ENCODE measurements at places on chromosomes 6 and 20. TPM values are rescaled to one million over a fixed set of nuclear protein-coding genes. Genes with fewer than 3 reads are reported as not detected.

OR2W1 gene
- total RNA-seq = not detected

PPT2 gene
- 33.8 TPM for total RNA-seq

TFAP2C gene
- total RNA-seq = 23.7 TPM

CLDN20 gene
- not detected for total RNA-seq

PARD6B gene
- 37.5 TPM for total RNA-seq

DNA sequence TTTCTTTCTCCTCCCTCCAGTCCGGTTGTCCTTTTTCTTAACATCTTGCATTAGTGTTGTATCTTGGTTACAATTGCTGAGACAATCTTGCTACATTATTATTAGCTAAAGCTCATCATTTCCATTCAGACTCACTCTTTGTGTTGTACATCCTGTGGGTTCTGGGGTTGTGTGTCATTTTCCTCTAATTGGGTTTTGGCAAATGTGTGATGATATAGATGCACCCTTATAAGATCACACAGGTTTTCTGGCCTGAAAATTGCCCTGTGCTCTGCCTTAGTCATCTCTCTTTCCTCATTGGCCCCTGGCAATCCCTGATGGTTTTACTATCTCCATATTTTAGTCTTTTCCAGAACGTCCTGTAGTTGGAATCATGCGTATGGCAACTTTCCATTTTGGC lies 60.1 kb downstream of the PPP1R14C start:
- H3K4me1 ChIP-seq = peaks cover 6% of the 10 kb centered on the region
- H3K36me3 ChIP-seq = no peaks in the 10 kb centered on the region
- no peak for DNase-seq
- no peak overlapping the region for H3K27ac ChIP-seq

- no peak for DNase-seq
- H3K27ac ChIP-seq = no peak overlapping the region
- H3K4me1 ChIP-seq = peaks cover 23% of the 10 kb centered on the region
Observed at GRCh38 chr6:24898676-24899075, 37.1 kb downstream of the RIPOR2 start.

- no peaks in the 10 kb centered on the region for H3K27me3 ChIP-seq
- peaks cover 11% of the 10 kb centered on the region for H3K36me3 ChIP-seq
- peaks cover 6% of the 10 kb centered on the region for H3K4me1 ChIP-seq
- no peak for DNase-seq
- H3K4me3 ChIP-seq = no peak overlapping the region
- H3K27ac ChIP-seq = no peak overlapping the region
Observed at GRCh38 chr6:79280756-79281155, 46.3 kb upstream of the HMGN3 start.

GRCh38 chr6:169316651-169317050 lies 63.0 kb upstream of the THBS2 start:
- H3K27me3 ChIP-seq = no peaks in the 10 kb centered on the region
- no peak overlapping the region for H3K4me3 ChIP-seq
- no peaks in the 10 kb centered on the region for H3K36me3 ChIP-seq
- no peak overlapping the region for H3K27ac ChIP-seq
- DNase-seq = no peak
- H3K4me1 ChIP-seq = 0 out of 2 replicates have a peak, but pooled peaks cover 2% of the 10 kb centered on the region

DNA sequence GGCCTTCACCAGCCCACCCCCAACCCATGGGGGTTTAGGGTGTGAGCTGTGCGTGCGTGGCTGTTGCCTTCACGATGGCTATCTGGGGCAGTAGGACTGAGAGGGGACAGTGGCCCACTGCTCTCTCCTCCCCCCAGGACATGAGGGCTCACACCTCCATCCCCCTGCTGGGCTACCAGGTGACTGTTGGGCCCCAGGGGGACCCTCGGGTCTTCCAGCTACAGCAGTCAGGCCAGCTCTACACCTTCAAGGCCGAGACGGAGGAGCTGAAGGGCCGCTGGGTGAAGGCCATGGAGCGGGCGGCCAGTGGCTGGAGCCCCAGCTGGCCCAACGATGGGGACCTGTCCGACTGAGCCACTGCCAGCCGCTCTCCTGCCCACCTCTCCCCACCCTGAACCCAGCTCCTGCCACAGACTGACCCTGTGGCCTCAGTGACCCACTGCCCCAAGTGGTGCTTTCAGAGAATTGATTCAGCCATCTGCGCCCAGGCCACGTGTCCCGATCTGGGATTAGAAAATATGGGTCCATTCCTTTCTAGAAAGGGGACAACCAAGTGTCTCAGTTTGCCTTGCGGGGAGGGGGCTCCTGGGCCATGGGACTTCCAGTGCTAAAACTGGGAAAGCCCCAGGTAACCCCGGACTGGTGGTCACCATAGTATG lies 22.5 kb downstream of the FGD2 start:
- no peaks in the 10 kb centered on the region for H3K27me3 ChIP-seq
- no peaks in the 10 kb centered on the region for H3K4me1 ChIP-seq
- no peak overlapping the region for H3K27ac ChIP-seq
- H3K36me3 ChIP-seq = peaks cover 8% of the 10 kb centered on the region
- DNase-seq = no peak

DNA sequence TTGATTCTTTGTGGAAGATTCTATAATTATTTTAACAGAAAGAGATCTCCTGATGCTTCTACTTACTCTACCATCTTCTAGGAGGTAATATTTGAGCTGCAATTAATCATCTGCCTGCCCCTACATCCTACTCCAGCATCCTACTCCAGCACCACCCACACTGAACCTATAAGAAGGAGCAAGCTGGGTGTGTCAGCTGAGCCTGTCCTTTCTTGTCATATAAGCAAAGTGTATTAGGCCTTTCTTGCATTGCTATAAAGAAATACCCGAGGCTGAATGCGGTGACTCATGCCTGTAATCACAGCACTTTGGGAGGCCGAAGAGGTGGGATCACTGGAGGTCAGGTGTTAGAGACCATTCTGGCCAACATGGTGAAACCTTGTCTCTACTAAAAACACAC lies 84.2 kb upstream of the ARG1 start:
- H3K27me3 ChIP-seq = peaks cover 11% of the 10 kb centered on the region
- peaks cover 25% of the 10 kb centered on the region for H3K4me1 ChIP-seq
- 0 out of 2 replicates have a peak, but pooled peaks cover 5% of the 10 kb centered on the region for H3K36me3 ChIP-seq

GRCh38 chr6:156033598-156033997 lies 578.0 kb upstream of the NOX3 start:
- no peak overlapping the region for H3K4me3 ChIP-seq
- no peaks in the 10 kb centered on the region for H3K27me3 ChIP-seq
- no peak overlapping the region for H3K27ac ChIP-seq
- no peak for DNase-seq

All from WTC11 (cell line).